ENCODE measurements at places on chromosomes 6 and 20.
A peak's percentile ranks its signal among the peaks of the same experiment; 100 is the strongest.

GRCh38 chr6:166563200-166563599 lies 23.3 kb downstream of the RAMACL start:
- no peaks in the 10 kb centered on the region for H3K4me1 ChIP-seq
- H3K27ac ChIP-seq: no peak overlapping the region
- H3K36me3 ChIP-seq: no peaks in the 10 kb centered on the region

GRCh38 chr20:51014797-51015722 lies 7.8 kb downstream of the KCNG1 start:
- DNase-seq: no peak
- no peaks in the 10 kb centered on the region for H3K27me3 ChIP-seq
- H3K36me3 ChIP-seq: no peaks in the 10 kb centered on the region
- H3K4me3 ChIP-seq: no peak overlapping the region
- H3K4me1 ChIP-seq: no peaks in the 10 kb centered on the region

DNA sequence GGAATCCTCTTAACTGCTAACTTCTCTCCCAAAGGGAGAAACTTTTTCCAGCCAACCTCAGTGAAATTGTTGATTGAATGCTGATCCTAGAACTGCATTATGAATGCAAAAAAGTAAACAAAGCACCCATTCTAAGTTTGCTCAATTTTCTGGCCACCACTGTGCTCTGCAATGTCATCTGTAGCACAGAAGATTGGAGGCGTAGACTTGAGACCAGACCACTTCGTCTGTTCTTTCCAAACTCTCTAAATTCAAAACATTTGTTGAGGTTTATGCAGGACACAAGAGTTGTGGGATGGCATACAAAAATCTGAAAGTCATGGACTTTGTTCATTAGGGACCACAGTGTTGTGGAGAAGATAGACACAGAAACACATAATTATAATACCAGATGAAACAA lies 11.1 kb upstream of the TSPYL1 start:
- no peak overlapping the region for H3K4me3 ChIP-seq
- DNase-seq: no peak
- H3K27me3 ChIP-seq: no peaks in the 10 kb centered on the region
- H3K36me3 ChIP-seq: no peaks in the 10 kb centered on the region
- no peaks in the 10 kb centered on the region for H3K4me1 ChIP-seq
- no peak overlapping the region for H3K27ac ChIP-seq

- no peak overlapping the region for H3K4me3 ChIP-seq
- no peaks in the 10 kb centered on the region for H3K36me3 ChIP-seq
- no peaks in the 10 kb centered on the region for H3K4me1 ChIP-seq
- H3K27me3 ChIP-seq: no peaks in the 10 kb centered on the region
- no peak for DNase-seq
Measured at GRCh38 chr6:47952640-47953039, 158.4 kb downstream of the PTCHD4 start.

DNA sequence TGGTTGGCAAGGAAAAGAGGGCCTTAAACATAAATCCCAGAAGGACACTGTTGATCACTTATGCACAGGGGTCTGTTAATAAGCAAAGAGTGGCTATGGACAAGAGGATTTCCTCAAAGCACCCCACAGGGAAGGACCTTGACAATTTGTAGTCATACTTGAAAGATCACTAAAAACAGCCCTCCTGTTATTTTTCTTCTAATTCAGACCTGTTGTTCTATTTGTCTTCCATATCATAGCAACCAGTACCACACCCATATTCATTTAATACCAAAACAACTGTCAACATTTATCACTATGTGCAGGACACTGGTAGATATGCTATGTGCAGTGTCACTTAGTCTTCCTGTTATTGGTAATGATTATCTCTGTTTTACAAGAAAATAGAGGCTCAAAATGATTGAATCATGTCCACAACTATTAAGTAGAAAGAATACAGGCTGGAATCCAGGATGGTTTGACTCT lies 3.2 kb upstream of the DYNLRB1 start:
- no peaks in the 10 kb centered on the region for H3K4me1 ChIP-seq
- H3K27ac ChIP-seq: no peak overlapping the region

- H3K27ac ChIP-seq: no peak overlapping the region
- no peaks in the 10 kb centered on the region for H3K4me1 ChIP-seq
- no peaks in the 10 kb centered on the region for H3K36me3 ChIP-seq
- H3K27me3 ChIP-seq: no peaks in the 10 kb centered on the region
Measured at GRCh38 chr6:131107151-131107550, 28.1 kb upstream of the AKAP7 start.

- no peaks in the 10 kb centered on the region for H3K4me1 ChIP-seq
- no peak overlapping the region for H3K27ac ChIP-seq
- no peaks in the 10 kb centered on the region for H3K27me3 ChIP-seq
- peak; percentile 61 for DNase-seq
- no peak overlapping the region for H3K4me3 ChIP-seq
Measured at GRCh38 chr20:53642196-53643030, 48.8 kb upstream of the ZNF217 start.

GRCh38 chr20:45581702-45582101 lies 2.6 kb upstream of the WFDC8 start:
- H3K36me3 ChIP-seq: no peaks in the 10 kb centered on the region
- H3K4me3 ChIP-seq: no peak overlapping the region
- DNase-seq: no peak
- no peak overlapping the region for H3K27ac ChIP-seq

DNA sequence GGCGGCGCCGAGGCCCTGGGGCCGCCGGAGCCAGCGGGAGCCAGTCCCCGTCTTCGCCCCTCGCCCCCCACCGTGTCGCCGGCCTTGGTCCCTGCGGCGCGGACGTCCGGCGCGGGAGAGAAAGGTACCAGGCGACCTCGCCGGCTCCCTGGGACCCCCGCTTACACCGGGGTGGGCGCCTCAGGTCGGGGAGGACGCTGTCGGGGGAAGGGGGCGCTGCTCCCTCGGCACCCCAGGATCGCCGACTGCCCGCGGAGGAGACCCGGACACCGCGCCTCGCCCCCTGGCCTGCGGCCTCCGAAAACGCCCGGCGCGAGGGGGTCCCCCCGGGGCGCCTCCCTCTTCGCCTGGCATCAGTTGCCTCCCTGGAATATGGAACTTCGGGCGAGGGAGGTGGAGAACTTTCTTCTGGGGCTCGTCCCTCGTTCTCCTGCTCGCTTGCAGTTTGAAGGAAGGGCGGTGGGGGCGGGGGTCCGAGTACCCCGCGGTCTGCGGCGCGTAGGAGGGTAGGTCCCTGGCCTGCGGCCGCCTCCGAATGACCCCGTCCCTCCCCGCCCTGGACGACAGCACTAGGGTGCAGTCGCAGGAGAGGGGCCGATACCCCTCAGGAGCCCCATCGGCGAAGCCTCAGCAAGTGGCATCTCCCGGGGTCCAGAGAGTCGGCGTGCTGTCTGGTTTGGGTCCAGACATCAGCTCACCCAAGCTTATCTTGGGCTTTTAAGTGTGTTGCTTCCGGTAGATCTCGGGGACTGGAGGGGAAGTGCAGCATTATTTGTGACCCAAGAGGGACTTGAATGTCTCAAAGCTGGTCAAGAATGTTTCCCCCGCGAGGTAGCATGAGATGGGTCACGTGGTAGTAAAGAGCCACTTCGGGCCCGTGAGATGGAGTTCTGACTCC lies 549 bp downstream of the ANKRD6 start:
- peak overlapping the region; percentile 60 for H3K27ac ChIP-seq
- H3K4me3 ChIP-seq: peak overlapping the region; percentile 84
- DNase-seq: peak; percentile 59

- H3K27me3 ChIP-seq: no peaks in the 10 kb centered on the region
- H3K4me1 ChIP-seq: peaks cover 4% of the 10 kb centered on the region
- H3K4me3 ChIP-seq: no peak overlapping the region
- no peaks in the 10 kb centered on the region for H3K36me3 ChIP-seq
Measured at GRCh38 chr6:56786256-56786655, 143.6 kb upstream of the DST start.

DNA sequence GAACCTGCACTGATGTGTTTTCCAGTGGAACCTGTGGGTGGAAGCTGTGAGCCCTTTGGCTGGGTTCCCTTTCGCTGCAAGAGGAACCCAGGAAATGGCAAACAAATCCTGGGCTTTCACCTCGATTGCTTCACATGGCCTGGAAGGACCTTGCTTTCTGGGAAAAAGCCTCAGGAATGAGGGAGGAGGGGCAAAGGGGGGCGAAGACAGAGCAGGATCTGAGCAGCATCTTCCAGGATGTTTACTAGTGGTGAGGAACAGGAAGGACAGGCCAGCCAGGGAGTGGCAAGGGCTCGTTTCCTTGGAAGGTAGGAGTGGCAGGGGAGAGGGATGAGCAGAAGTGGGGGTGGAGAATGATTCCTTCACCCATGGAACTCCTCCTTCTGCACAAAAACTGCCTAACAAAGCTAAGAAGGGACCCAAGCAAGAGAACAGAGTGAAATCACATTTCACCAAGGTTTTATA lies 5.9 kb downstream of the SLC2A10 start:
- H3K36me3 ChIP-seq: peaks cover 9% of the 10 kb centered on the region
- DNase-seq: no peak
- no peak overlapping the region for H3K4me3 ChIP-seq
- H3K27ac ChIP-seq: no peak overlapping the region
- no peaks in the 10 kb centered on the region for H3K27me3 ChIP-seq

DNA sequence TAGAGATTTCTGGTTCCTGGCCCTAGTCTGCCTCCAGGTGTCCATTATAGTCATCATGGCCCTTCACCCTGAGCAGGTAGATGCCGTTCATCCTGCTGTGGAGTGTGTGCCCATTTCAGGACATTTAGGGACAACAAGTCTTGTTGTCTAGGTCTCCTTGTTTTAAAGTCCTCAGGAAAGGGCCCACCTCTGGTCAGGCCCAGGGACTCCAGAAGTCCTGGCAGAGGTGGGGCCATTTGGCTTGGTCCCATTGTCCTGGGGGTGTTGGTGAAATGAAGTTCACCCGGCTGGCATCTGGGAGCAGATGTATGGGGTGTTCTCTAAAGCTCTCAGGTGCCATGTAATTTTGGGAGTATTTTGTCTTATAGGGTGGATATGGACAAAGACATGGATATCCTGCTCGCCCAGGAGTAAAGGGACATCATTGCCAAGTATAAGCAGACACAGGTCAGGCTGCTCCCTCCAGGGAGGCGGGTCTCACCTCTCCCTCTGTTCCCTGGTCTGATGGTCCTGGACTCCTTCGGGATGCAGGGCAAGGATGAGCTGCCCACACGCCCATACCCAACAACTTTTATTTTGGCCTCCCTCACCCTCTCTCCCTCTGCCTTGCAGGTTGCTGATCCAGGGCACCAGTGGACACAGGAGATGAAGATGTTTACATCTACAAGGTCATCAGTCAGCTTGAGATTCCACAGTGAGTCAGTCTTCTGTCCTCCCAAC lies 31.7 kb upstream of the MAS1L start:
- no peak overlapping the region for H3K27ac ChIP-seq
- H3K36me3 ChIP-seq: no peaks in the 10 kb centered on the region
- DNase-seq: no peak
- H3K27me3 ChIP-seq: peaks cover 2% of the 10 kb centered on the region
- H3K4me3 ChIP-seq: no peak overlapping the region
- H3K4me1 ChIP-seq: no peaks in the 10 kb centered on the region

GRCh38 chr20:3192226-3193015 lies 12.1 kb downstream of the DDRGK1 start:
- no peaks in the 10 kb centered on the region for H3K27me3 ChIP-seq
- no peak overlapping the region for H3K4me3 ChIP-seq
- no peaks in the 10 kb centered on the region for H3K36me3 ChIP-seq
- no peak overlapping the region for H3K27ac ChIP-seq

DNA sequence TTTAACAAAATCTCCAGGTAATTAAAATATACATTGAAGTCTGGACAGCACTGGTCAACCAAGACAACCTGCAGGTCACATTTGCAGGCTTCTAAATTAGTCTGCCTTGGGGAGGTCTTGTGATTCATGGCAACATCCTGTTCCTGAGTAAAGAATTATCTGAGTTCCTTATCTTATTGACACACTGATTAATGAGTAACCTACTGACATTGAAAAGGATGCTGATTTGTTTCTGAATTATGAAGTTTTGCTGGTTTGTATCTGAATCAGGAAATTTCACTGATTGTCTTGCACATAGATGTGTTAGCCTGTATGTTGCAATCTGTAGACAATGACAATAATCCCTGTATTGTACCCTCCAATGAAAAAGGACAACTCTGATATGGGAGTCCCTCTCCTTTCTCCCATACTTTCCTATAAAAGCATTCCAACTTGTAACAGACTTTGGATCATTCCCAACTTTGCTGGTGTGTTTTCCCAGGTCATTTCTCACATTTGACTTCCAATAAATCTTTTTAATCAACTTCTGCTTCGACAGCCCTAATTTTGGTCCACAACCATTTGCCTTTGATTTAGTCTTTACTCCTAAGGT lies 80.0 kb downstream of the LAMP5 start:
- no peak overlapping the region for H3K4me3 ChIP-seq
- H3K27me3 ChIP-seq: no peaks in the 10 kb centered on the region
- H3K27ac ChIP-seq: no peak overlapping the region
- no peak for DNase-seq

- H3K36me3 ChIP-seq: no peaks in the 10 kb centered on the region
- H3K27ac ChIP-seq: peak overlapping the region; percentile 30
- DNase-seq: peak; percentile 88
- H3K4me1 ChIP-seq: no peaks in the 10 kb centered on the region
- H3K4me3 ChIP-seq: peak overlapping the region; percentile 45
Measured at GRCh38 chr20:34709044-34709830, 5.1 kb downstream of the TP53INP2 start.

GRCh38 chr6:127952176-127952575 lies 51.3 kb upstream of the THEMIS start:
- no peaks in the 10 kb centered on the region for H3K27me3 ChIP-seq
- H3K27ac ChIP-seq: no peak overlapping the region
- H3K4me1 ChIP-seq: no peaks in the 10 kb centered on the region
- H3K36me3 ChIP-seq: no peaks in the 10 kb centered on the region
- no peak for DNase-seq

DNA sequence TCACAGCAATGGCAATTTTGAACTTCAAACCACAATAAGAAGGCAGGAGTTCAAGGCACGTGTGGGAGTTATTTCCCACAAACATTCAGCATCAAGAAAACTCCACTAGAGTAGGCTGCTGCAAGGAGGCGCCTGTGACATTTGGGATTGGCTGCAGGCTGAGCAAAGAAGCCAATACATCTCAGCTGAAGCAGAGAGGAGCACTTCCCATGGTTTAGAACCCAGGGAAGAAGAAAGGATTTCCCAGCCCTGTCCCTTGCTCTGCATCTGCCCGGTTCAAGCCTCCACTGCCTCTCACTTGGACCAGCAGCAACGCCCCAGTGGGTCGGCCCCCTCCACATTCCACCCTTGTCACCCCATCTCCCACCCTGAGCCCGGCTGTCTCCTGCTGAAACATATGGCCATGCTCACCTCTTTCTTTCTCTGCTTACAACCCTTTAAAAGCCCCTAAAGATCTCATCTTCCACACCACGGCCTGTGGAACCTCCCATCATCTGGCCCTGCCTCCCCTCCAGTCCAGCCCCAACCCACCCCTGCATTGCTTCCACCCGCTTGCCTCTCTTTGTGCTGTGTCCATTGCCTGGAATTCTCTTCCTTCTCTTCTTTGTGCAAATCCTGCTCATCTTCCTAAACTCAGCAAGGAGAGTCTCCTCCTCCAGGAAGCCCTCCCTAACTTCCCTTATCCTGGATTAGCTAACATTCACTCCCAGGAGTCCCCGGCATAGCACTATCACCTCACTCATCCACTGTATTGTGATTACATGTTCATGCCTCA lies 128.3 kb downstream of the ANKRD60 start:
- no peak overlapping the region for H3K27ac ChIP-seq
- H3K4me3 ChIP-seq: no peak overlapping the region
- no peaks in the 10 kb centered on the region for H3K36me3 ChIP-seq
- DNase-seq: no peak
